ENCODE measurements at places on chromosomes 5 and 9.

- DNase-seq = no peak
These were observed 287.7 kb upstream of the DAP start for GRCh38 chr5:11048760-11049159.

DNA sequence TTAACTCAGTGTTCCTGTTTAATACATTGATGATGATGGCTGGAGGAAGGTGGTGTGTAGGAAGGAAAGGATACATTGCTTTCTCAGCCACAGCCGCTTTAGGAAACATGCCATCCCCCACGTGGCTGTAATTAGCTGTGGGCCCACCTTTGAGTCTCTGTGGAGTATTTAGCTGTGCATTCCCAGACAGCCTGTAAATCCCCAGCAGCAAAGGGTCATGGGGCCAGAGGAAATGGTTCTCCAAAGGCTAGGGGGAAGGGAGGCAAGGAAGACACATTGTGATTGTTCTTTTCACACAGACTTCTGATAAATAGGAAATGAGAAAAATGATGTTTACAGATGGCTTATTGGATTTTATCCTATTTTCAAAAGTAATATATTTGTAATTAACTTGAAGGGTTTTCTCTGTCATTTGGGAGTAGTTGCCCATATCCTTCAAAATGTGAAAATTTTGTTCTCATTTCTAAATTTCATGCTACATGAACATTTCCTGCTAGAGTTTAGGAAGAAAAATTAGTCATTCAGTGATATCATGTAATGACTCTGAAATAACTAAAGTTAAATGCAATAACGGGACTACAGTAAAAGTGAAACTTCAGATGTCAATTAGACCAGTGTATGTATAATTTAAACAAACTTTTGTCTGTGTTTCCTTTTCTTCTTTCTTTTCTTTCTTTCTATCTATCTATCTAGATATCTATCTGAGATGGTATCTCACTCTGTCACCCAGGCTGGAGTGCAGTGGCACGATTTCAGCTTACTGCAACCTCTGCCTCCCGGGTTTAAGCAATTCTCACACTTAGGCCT is 24.3 kb upstream of the F2R start:
- DNase-seq = peak; percentile 96

- DNase-seq = no peak
These were observed 424.1 kb downstream of the MED10 start for GRCh38 chr5:5954275-5954598.

DNA sequence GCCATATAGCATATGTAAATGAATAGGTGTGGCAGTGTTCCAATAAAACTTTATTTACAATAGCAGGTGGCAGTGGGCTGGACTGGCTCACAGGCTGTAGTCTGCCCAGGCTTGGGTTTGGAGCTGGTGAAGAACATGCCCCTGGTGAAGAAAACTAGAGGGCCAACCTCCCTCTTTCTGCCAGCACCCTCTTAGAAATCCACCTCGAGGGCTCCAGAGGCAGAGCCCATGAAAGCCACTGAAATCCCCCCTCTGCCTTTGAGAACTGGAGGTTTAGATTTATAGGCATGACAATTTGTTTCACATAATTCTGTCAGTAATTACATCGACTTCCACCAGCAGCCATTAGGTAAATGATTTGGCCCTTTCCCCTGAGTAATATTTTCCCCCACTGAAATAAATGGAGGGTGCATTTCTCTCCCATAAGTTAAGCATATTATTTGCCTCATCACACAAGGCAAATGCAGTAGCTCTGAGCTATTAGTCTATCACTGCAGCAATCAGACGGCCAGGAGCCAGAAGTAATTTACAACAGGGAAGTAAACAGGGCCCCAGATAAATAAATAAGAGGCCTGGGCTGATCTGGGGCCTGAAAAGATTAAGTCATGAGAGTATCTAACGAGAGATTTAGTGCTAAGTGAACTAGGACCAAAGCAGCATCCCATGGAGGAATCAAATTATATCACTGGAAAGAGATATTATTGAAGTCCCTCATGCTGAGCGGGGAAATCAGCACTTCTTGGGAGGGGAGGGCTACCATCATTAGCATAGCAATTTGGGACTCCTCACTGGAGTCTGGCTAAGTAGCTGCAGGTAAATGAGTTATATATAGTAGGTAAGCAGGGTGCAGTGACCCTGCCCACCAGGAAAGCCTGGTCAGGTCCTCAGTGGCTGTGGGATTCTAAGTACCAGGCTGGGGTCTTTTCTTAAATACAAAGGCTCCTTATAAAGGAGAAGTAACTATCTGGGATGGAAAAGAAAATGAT is 123.9 kb downstream of the SLIT3 start:
- no peak for DNase-seq

DNA sequence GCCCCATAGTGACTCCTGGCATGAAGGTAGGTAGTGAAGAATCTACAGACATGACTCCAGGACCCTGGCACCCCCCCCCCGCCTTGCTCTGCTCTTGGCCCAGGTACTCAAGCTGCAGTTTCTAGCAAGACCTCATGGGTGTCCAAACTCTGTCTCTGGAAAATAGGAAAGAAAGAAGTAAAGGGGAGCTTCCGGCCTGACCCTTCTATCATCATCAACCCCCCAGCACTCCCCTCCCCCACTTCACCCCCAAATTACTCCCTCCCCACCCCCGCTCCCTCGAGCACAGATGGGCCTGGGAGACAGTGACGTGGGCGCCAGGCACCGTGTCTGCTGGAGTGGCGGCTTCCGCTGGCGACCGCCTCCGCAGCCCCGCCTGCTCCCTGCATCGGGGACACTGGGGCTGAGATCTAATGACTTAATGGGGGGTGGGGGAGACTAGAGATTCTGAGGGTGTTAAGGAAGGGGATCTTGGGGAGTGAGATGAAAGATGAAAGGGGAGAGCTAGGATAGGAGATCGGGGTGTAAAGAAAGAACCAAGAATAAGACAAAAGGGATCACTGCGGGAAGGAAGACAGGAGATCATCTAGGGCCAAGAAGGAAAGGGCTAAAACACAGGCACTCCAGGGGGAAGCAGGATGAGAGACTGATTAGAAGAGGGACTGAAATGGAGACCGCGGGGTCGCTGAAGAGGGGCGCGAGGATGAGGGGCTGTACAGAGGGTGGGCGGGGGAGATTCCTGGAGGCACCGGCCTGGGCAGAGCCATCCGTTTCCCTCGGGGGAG is 1.1 kb upstream of the DNAJB5 start:
- no peak for DNase-seq

- no peak for DNase-seq
These were observed 2.4 kb upstream of the OMD start for GRCh38 chr9:92426501-92427145.

GRCh38 chr5:42720251-42720650 is 36.4 kb upstream of the CCDC152 start:
- no peak for DNase-seq

Data from fibroblast of upper back skin (primary cell).